Spinal cord (tissue), 10 donors: ENCODE measurements at places on chromosomes 16 and 17.

GRCh38 chr17:27896701-27897100 lies 3.5 kb upstream of the LYRM9 start:
- no peak for DNase-seq

GRCh38 chr17:76075364-76076145 lies 974 bp downstream of the GALR2 start:
- DNase-seq, result no peak

- no peak for DNase-seq
Observed at GRCh38 chr17:65324611-65325342, 187.6 kb downstream of the RGS9 start.

DNA sequence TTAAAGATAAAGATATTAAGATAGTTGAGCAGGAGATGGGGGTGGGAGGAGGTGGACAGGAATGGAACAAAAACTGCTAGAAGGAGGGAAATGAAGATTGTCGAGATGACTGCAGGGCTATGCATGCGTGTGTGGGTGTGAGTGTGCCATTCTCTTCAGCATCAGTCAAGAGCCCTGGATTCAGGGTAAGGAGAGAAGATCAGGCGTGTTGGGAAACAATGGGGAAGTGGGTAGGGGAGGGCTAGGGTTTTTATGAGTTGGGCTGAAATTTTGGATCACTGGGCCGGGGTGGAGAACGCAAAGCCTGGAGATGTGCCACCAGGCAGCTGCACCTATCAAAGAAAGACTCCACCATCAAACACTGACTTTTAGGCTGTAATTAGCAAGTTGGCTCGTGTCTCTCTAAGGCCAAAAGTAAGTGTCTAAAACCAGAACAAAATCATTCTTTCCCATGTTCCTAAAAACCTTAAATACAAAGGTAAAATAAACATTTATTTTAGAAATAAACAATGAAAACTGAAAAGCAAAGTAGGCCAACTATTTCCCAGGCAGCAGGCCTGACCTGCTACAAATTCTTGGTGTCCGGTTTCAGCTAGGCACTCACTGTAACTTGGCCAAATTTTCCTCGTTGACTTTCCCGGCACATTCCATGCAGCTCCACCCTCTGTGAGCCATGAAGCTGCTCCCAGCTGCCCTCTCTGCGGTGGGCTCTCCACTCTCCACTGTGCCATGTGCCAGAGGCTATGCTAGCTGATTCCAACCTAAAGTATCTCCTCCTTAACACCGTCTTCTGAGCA lies 4.2 kb downstream of the CDRT4 start:
- DNase-seq, result peak; percentile 36
